ENCODE measurements at places on chromosomes 2 and 18.
A peak's percentile ranks its signal among the peaks of the same experiment; 100 is the strongest.

GRCh38 chr2:136251197-136251884, 133.4 kb upstream of the CXCR4 start:
- no peak for DNase-seq

DNA sequence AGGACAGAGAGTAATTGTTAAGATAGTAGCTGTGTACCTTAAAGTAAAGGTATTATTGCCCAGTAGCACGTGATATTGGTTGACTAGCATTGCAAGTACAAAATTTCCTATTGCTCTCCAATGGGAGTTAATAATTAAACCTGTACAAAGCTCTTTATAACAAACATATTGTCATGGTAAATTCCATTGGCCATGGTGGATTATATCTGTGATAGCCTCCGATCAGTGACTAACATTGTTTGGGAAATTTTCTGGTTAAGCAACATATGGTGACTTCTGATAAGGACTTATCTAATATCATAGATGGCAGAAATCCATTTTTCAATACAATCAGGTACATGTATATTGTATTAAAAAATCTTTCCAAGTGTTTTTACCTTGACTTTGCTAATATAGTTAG, 360.8 kb downstream of the DCC start:
- no peak for DNase-seq

DNA sequence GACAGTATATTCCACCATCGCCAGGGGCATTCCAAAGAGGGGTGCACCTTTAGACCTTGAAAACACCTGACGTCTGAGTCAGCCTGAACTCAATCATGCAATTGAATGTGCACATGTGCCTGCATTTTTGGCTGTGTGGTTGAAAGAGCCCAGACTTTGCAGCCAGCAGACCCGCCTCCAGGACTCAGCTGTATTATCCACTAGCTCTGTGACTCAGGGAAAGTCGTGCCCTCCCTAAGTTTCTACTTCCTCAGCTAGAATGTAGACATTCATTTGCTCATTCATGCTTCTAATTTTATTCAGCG, 94.2 kb downstream of the LRRC30 start:
- DNase-seq: no peak

GRCh38 chr2:88930659-88931058, 239.2 kb downstream of the RPIA start:
- DNase-seq: no peak

DNA sequence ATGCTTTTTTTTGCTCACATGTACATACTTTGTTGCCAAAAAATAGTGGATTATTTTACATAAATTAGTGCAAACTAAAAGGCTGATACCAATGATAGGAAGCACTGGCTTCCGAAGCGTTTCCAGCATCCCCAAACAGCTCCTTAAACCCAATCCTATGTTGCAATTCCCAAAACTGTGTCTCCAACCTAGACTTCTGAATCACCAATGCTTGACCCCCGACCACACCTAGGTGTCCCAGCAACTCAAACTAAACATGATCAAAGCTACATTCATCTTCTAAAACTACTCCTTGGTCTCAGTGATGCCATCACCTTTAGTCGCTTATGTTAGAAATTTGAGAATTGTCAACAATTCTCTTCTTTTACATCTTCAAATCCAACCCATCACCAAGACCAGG, 13.4 kb downstream of the ATP8B1 start:
- no peak for DNase-seq

GRCh38 chr2:207164006-207164831, 1.5 kb downstream of the KLF7 start:
- DNase-seq: peak; percentile 66

DNA sequence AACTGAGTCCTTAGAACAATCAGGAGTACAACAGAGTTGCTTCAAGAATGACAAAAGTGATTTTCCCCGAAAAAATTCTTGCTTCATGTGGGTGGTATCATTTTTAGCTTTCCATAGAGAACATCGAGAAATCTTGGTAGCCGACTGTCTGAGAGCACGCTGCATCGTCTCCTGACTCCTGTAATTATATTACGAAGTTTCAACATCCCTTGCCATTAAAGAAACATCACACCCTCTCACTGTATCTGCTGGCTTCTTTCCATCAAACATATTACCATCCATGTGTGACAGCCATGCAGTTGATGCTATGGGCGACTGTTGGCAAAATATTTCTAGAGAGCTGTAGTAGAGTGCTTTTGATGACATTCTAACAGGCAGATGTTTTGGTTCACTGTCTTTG, 311.2 kb downstream of the CMPK2 start:
- DNase-seq: no peak

DNA sequence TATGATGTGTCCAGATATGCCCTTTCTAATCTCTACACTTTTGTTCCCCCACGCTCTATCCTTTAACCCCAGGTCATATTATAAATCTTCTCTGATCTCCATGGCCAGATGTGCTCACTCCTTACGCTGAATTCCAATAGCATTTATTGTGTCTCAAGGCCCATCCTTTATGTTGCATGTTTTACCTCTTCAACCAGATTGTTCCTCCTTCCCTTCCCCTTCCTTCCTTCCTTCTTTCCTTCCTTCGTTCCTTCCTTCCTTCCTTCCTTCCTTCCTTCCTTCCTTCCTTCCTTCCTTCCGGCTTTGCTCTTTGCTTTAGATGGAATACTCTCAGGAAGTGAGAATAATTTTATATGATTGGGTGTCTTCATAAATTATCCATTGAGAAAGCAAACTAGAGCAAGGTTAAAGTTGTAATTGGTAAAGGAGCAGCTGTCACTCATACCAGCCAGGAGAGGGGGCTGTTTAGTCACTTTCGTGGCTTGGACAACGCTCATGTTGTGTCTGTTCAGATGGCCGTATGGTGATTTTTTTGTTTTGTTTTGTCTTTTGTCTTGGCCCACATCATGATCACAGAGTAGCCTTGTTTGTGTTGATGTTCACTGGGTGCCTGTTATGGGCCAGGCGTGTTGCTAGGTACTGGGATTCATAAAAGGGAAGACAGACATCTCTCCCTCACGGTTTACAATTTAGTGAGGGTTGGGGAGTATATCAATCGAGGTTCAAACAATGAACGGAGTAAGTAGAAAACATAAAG, 68.0 kb downstream of the DAW1 start:
- DNase-seq: peak; percentile 21

GRCh38 chr2:28359222-28360057, 33.2 kb upstream of the FOSL2 start:
- peak; percentile 58 for DNase-seq

DNA sequence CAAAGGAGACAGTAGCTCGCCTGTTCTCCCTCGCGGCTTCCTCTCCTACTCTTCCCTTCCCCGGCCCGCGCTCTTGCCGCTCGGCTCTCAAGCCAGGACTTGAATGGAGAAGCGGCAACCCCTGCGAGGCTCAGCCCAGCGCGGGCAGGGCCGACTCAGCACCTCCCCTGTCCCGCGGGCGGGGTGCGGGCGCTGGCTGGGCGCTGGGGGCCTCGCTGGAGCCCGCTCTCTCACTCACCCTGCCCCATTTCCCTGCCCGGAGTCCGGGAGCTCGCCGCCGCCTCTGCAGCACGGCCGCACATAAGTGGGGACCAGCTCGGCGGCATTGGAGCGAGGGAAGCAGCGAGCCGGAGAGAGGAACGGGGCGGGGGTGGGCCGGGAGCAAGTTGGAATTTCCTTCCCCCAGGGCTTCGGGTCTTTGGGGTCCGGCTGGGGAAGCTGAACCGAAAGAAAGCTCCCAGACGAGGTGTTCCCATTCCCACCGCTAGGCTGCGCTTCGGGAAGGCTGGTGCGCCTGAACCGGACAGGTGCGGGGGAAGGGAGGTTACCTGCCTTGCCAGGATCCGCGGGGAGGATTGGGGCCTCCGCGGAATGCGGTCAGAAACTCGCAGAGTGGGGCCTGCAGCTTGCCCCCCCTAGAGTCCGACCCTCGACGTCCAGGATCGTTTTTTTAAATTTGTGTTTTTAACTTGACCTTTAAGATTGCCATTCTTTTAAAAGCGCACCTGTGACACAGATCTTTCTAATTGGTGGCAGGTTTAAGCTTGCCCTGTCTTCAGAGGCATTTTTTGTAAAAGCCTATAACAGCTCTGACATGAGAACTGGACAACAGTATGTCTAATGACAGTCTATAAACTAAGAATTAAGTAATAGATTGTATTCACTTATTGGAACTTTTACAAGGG, at the start of gene COBLL1:
Gene COBLL1, minus strand, starts transcription at position 105 of the 905 bp plus-strand sequence. CDS start 627 bp downstream, outside the sequence.
- DNase-seq: peak; percentile 84

DNA sequence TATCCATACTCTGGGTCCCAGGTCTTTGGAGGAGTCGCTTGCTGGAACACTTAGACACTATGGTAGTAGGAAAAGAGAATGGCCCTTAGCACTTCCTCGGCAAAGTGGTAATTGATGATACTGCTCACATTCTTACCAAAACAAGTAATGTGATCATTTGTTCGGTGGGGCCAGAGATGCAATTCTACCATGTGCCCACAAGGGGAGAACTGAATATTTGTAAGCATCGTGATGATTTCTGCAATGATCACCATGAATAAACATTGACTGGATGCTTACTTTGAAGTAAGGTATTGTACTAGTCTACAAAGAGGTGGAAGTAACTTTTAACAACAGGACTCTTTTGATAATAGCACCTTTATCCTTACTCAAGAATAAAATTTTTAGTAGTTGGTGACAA, 109.7 kb downstream of the CD8B2 start:
- DNase-seq: peak; percentile 17

- DNase-seq: no peak
Observed at GRCh38 chr2:6963727-6964126, 46.5 kb downstream of the RNF144A start.

- DNase-seq: peak; percentile 71
Observed at GRCh38 chr2:227862227-227862740, 9.1 kb upstream of the DAW1 start.

DNA sequence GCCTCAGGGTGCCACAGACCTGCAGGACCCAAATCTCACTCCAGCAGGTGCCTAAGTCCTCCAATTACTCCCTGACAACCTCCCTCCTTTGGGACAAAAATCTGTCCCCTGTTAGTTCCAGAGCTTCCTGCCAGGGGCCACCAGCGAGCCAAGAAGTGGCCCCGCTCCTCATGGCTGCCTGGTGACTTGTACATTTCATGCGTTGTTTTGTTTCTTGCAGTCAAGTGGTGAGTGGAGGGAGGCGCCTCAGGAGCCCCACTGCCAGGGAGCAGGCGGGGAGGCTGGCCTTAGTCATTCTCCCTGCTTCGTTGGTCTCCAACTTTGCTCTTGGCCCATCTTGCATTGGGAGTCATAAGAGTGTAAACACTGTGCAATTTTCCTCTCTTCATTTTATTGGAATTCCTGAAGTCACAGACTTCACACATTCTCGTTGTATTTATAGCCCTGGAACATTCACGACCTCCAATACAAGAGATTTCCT, 81.3 kb downstream of the KCNF1 start:
- no peak for DNase-seq

GRCh38 chr18:22981274-22982133, 48.4 kb downstream of the RBBP8 start:
- DNase-seq: no peak

- DNase-seq: no peak
Observed at GRCh38 chr2:239990966-239991365, 34.2 kb downstream of the NDUFA10 start.

Measured in bronchial epithelial cell (primary cell).